A549 treated with GW870086 at 1 μM for 4 hours (cell line): ENCODE measurements at places on chromosomes 6 and 20. TPM values are rescaled to one million over a fixed set of nuclear protein-coding genes. Genes with fewer than 3 reads are reported as not detected.

The PTCRA gene
- not detected in 5 replicates for total RNA-seq

The TFAP2A gene
- 10.8 to 16.7 TPM (median 11.9 TPM) in 5 replicates for total RNA-seq

The OR2J2 gene
- total RNA-seq: not detected in 5 replicates

The SLC17A3 gene
- 0.86 to 1.4 TPM (median 1.3 TPM) in 5 replicates for total RNA-seq

The OR2B2 gene
- not detected in 5 replicates for total RNA-seq

The FAM209B gene
- 0.21 to 0.72 TPM (median 0.48 TPM) in 5 replicates for total RNA-seq

The MRAP2 gene
- total RNA-seq: 1.4 to 2.0 TPM (median 1.9 TPM) in 5 replicates

The OR12D1 gene
- total RNA-seq: not detected in 5 replicates

The CGAS gene
- 4.6 to 5.0 TPM (median 4.8 TPM) in 5 replicates for total RNA-seq

The CST2 gene
- total RNA-seq: 0.19 to 0.43 TPM (median 0.27 TPM) in 4 of 5 replicates, not detected in the other

The GSTA3 gene
- not detected in 5 replicates for total RNA-seq
